Stimulated activated CD8-positive, alpha-beta memory T cell treated with anti-CD3 and anti-CD28 coated beads, Interleukin-7, amount 100 ng/mL, for 4 hours (primary cell): ENCODE measurements at places on chromosomes 11 and 22.

GRCh38 chr11:45399166-45399565 is 113.0 kb upstream of the SYT13 start:
- no peak for DNase-seq

- no peak for DNase-seq
Observed at GRCh38 chr22:41700108-41700364, 733 bp downstream of the MEI1 start.

GRCh38 chr11:76056876-76057275 is 149.4 kb downstream of the WNT11 start:
- DNase-seq: no peak

GRCh38 chr11:9231848-9232177 is 33.3 kb downstream of the DENND5A start:
- DNase-seq: no peak

GRCh38 chr11:120522736-120523135 is 11.2 kb downstream of the GRIK4 start:
- no peak for DNase-seq

DNA sequence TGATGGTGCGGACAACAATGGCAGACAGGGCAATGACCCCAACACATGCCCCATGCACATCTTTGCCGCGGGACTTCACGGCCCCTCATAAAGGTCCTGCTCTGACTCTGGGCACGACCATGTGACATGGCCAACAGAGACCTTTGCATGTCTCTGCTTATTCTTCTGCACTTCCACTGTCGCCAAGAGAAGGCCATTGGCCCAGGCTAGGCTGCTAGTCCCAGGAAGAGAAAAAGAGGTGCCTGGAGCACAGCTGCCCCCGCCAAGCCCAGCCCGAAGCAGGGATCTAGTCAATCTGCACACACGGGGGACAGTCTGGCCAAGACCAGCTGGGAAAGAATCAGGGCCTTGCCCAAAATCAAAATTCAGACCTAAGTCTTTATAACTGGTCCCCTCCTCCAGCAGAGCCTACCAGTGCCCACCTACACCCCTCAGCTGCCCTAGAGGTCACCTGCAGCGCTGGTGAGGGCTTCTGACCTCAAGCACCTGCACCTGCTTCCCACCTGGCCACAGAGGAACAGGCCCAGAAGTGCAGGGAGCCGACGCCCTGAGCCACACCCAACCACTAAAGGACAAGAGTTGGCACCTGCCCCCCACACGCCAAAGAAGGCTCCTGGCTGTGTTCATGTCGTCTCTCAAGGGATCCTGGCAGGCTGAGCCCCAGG is 8.1 kb downstream of the SULT4A1 start:
- no peak for DNase-seq

DNA sequence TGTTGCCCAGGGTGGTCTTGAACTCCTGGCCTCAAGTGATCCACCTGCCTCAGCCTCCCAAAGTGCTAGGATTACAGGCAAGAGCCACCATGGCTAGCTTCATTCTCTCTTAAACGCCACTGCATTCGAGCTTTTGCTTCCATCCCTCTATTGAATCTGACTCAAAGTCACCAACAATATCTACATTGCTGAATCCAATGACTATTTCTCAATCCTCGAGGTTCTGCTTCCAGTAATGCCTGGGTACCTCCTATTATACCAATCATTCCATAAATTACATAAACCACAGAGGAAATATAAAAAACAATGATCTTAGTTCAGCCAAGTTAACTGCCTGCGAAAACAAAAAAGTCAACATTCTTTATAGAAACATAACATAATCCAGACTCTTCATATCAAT is 11.9 kb upstream of the NXF1 start:
- no peak for DNase-seq

DNA sequence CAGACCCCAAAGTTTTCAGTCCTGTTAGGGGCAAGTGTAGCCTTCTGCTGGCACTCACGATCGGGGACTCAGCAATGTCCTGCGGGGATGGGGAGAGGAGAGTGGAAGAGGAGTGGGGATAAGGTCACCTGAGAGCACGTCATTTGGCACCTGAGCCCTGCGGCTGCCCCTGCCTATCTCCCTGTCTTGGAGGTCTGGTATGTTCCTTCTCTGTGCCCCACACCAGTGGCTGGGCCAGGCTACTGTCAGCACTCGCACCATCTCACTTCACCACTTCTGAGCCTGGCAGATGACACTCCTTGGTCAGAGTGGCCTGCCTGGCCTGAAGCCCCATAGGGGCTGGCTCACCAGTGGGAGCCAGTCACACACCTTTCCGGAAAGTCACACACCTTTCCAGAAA is 20.1 kb upstream of the CHADL start:
- DNase-seq: no peak

DNA sequence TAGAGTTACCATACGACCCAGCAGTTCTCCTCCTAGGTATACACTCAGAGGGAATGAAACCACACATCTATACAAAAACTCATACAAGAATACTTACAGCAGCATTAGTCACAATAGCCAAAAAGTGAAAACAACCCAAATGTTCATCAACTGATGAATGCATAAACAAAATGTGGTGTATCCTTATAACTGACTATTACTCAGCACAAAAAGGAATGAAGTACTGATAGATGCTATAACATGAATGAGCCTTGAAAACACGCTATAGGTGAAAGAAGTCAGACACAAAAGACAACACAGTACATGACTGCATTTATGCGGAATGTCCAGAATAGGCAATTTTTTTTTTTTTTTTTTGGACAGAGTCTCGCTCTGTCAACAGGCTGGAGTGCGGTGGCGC is 23.1 kb downstream of the NCAPD3 start:
- no peak for DNase-seq

DNA sequence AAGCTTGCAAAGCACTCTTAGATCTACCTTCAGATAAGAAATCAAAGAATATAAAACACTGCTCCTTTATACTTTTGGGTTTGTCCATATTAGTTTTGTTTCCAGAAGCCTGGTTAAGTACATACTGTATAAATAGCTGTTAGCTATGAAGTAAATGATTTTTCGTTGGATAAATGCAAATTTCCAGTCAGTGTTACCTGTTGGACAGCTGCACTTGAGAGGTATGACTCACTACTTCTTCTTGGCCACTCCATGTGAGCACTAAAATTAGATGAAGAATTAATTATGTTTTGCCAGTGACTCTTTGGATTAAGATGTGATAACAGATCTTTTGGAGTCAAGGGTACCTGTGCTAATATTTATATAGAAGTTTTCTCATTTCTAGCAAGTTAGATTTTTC is 9.5 kb upstream of the TSG101 start:
- no peak for DNase-seq

DNA sequence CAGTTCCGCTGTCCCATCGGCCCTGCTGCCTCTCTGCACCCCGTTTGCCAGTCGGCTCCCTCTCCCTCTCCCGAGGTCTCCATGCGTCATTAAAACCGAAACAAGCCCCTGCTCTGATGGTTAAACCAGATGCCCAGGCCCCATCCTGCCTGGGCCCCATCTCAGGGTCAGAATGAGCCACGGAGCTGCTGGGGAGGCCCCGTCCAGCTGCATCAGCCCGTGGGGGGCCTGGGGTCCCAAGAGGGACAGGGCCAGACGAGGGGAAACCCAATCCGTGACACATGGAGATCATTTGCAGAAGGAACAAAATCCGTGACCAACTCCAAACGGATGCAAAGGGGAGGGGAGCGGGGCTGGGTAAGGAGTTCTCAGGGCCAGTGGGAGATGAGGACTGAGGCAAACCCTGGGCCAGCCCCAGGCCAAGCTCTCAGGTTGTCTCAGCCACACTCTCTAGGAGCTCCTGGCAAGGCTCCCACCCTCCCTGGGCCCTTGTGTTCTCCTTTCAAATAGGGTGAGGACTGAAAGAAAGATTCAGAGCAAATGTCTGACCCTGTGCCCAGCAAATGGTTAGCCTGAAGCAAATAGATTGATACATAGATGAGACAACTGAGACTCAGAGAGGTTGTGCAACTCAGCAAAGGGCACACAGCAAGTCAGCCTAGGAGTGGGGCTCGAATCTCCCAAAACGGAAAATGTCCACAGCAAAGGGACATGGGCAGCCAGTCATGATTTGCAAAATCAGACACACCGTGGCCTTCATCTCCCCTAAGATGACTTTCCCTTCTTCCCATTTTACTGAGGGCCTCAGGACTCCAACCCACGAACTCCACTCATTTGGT is 162.1 kb downstream of the MN1 start:
- DNase-seq: no peak

DNA sequence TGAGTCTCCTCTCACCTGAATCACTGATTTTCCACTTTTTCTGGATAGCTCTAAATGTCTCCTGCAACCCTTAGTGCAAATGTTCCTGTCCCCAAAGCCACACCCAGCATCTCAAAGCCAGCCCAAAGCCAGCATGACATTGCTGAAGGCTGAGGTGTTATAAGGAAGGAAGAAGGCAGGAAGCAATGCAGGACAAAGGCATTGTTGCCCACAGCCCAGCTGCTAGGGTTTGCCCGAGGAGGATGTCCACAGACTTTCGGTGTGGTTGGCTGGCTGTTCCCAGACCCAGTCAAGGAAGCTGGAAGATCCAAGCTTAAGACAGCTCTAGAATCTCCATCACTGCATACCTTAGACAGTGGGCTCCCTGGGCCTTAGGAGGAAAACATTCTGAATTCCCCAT is 23.5 kb downstream of the CHST1 start:
- DNase-seq: no peak
